ENCODE measurements at places on chromosomes 16 and 17.

DNA sequence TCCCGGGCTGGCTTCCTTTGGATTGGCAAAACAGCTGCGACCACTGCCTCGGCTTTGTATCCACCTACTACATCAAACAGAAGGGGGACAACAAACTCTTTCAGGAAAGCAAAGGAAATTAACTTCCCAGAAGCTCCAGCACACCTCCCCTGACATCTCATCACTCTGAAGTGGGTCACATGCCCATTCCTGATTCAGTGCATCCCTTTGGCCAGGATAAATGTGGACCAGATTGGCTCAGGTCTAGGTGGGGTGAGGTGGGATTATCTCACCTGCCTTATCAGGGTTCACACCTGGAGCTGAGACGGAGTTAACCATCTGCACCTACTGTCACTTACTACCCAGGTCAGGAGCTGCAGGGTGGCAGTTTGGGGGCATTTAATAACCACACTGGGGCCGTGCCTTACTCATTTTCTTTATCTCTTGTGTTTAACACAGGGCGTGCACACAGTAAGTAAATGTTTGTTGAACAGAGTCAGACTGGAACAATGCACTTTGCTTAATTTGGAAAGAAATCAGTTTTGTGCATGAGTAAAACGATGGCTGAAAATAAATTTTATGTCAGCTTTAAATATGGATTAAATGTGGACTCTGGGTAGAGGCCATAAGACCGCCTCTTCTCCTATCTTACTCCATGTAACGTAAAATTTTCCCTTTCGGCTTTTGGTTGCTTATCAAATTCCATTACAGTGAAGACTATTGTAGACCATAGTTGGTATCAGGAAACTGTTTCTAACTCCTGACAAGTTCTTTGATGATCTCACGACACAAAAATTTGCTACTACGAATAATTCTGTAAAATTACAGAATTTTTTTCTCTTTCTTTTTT lies 36.0 kb downstream of the IQCK start:
- no peak for DNase-seq

DNA sequence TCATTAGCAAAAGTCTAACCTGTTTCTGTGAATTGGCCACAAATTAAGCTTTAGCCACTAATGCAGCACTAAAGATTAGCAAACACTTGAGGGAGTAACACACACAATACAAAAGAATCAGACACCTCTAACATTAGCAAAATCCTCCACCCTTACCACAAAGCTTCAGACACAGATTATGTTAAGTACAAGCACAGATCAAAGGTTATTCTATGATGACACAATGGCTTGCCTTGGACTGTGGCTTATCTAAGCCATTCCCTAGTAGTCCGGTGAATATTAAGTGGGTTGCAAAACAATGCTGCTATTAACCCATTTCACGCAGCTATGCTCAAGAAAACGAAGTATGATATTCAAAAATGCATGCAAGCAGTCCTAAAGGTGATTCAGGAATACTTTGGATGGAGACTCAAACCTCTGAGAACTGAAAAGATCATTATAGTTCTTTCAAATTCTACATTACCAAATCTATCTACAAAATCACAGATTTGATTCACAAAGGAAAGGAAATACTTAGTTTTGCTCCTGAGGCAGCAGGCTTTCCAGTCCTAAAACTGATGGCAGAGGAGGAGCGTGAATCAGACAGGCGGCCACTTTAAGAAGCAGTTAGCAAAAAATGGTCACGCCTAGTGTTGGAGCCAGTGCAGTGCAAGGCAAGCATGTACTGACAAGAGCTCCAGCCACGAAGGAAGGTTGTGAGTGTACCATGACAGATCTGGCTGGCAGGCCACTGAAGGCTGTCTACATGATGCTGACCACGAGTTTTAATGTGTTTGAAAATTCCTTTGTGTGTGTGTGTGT lies 67.2 kb downstream of the PARN start:
- no peak for DNase-seq

DNA sequence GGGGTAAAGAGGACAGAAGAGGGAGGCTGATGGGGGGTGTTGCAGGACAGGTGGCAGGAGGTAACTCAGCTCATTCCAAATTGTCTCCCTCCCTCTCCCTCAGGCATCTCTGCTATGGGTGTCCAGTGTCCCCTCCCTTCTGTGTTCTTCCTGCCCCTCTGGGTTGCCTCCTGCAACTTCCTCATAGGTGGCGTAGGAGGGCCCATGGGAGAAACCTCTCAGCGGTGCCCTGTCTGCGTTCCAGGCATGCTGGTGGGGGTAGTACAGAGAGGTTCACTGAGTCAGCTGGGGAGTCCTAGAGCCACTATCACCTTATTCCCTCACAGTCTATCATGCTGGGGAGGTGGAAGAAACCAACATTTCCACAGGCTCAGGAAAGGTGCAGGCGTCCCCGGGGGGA lies 14.7 kb upstream of the ODF4 start:
- DNase-seq: no peak

GRCh38 chr16:50697881-50698767 lies 4.7 kb downstream of the NOD2 start:
- DNase-seq: no peak
